ENCODE measurements at places on chromosomes 11 and 22.

- DNase-seq, result no peak
These were observed 46.2 kb upstream of the CSTF3 start for GRCh38 chr11:33207408-33207985.

- no peak for DNase-seq
These were observed 451.3 kb downstream of the METTL15 start for GRCh38 chr11:28559492-28559891.

DNA sequence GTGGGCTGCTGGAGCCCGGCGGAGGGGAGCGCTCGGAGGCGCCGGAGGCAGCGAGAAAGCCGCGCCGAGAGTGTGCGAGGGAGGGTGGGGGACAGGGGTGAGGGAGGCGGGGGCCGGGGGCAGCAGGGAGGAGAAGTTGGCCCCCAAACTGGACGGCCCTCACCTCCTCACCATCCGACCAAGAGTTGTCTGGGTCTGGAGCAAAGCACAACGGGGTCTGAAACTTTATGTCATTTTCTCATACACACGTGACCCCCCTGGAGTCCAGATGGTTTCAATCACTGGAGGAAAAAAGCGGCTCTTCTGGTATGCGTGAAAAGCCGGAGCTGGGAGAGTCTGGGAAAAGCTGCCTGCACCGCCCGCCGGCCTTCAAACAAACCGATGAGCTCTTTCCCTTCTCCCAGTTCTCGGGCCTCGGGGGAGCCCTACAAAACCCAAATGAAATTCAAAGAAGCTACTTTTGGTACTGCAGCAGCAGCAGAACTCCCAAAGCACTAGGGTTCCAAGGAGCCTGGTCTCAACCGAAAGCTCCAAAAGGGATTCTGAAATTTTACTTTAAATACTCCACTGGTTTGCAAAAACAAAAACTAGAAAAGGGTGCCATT is 39.7 kb upstream of the AKIP1 start:
- no peak for DNase-seq

GRCh38 chr11:45982656-45983470 is 60.4 kb downstream of the LARGE2 start:
- DNase-seq, result no peak

DNA sequence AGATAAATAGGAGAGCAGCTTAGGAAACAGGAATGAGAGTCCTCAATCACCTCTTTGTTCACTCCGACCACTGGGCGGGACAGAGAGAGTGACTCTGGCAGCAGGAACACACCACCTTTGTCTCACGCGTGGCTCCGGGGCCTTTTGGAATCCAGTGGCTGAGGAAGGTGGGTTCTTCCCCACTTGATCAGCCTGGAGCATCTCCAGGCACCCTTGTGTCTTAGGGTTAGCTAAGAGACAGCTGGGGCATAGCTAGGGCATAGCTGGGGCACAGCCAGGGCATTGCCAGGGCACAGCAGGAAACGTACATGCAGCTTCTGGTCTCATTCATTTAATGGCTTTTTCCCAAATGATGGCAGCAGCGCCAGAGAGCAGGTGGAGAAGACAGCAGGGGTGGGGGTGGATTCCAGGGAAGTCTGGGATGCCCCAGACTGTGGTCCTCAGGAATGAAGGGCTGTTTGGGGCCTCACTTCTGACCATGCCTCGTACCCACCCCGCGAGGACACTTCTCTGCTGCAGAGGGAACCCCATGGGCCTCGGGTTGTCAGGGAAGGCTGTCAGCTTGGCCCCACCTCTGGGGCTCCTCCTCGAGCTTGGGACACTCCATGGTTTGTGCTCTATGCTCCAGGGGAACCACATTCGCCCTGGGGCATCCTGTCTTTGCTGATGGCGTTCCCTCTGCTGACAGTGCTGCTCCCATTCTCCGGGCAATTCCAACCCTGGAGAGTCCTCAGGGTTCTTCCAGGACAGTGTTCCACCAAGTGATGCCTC is 30.4 kb upstream of the SHANK2 start:
- no peak for DNase-seq

- DNase-seq, result no peak
These were observed 8.7 kb downstream of the GLB1L2 start for GRCh38 chr11:134340354-134340964.

- peak; percentile 6 for DNase-seq
These were observed 77.0 kb downstream of the ZNF280B start for GRCh38 chr22:22431271-22432220.

- no peak for DNase-seq
These were observed 3.7 kb upstream of the CLCF1 start for GRCh38 chr11:67376873-67377808.

GRCh38 chr11:12003336-12003735 is 5.1 kb downstream of the DKK3 start:
- DNase-seq, result no peak

- DNase-seq, result no peak
These were observed 29.8 kb downstream of the LMO1 start for GRCh38 chr11:8233691-8234424.

DNA sequence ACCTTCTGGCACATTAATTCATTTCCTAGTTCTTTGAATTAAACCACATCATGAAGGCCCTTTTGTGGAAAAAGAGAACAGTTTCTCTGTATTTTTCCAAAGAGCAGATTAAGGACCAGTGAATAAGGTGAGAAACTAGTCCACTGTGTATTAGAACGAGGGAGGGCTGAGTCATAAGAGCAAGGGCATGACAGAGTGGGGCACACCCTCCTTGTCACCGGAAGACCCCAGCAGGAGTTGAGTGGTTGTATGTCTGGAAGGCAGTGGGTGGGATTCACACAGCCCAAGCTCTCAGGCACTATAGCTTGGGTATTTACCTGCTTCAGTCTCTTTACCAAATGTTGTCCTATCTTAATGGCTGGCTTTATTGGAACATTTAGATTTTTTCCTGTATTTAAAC is 86.8 kb downstream of the BMAL1 start:
- no peak for DNase-seq

DNA sequence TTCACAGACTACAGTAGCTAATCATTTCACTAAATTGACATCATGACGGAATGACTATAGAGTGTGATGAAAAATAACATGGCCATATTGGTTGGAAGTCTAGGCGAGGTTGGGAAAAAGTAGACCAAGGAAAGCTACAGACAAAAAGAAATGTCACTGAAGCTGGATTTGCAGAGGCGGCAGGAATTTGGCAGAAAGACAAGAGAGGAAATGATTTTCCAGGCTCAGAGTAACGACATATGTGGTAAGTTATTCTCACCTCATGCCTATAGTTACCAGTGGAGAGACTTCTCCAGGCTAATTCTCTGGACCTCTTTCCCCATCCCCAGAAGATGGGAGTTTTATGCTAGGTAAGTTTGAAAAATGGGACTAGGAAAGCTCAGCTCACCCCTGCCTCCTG is 1005.8 kb upstream of the CCDC90B start:
- DNase-seq, result no peak

- no peak for DNase-seq
These were observed 71.9 kb upstream of the PPARA start for GRCh38 chr22:46078241-46079092.

DNA sequence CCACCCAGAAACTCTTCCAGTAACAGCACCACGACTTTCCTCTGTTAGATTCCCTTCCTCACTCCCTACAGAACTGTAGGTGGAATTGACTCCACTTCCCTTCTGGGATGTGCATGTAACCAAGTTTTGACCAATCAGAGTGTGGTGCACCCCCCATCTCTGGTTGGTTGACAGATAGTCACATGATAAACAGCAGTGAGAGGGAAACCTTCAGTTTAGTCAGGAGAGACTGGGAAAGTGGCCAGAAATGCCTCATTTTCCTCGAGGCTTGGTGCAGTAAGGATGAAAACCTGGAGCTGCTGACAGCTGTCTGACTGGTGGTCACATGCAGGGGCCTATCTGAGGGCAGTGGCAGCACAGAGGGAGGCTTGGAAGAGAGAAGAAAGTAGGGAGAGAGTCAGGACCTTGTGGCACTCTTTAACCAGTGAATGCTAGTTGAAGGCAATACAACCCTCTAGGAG is 67.3 kb upstream of the GRK3 start:
- no peak for DNase-seq

DNA sequence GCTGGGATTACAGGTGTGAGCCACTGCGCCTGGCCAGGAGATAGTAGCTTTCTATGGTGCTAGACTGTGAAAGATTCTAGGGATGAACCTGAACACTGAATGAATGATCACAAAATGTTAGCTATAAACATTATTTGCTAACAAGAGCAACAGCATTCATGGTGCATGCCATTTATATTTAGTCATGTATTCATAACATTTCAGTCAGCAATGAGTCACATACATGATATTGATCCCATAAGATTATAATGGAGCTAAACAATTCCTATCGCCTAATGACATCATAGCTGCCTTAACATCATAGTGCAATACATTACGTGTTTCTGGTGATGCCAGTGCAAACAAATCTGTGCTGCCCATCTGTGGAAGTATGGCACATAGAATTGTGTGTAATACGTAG is 164.1 kb downstream of the ARHGAP42 start:
- no peak for DNase-seq

- DNase-seq, result no peak
These were observed 102.1 kb downstream of the ARHGAP32 start for GRCh38 chr11:129090056-129090455.
